Astrocyte (in vitro differentiated cells and primary cell): ENCODE measurements at places on chromosomes 2 and 18.

GRCh38 chr2:152432206-152432653 is 97.3 kb downstream of the FMNL2 start:
- peak; percentile 49 for DNase-seq

- DNase-seq = no peak
Measured at GRCh38 chr2:208034503-208035140, 9.3 kb upstream of the PLEKHM3 start.

DNA sequence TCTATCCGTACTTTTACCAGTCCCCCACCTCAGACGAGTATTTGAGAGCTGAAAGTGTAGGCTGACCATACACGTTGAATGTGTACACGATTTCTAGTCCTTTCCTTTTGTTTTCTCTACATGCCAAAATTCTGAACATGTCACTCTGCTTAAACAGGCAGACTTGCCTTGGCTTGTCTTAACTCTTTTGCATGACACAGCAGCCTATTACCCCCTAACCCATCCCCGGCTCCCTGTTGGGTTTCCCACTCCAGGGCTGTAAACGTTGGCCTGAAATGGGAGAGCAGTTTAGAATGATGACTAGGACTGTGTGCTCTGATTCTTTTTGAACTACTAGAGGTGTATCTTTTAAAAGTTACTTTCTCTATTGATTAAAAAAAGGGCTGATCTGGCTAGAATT is 19.1 kb downstream of the MTCL1 start:
- no peak for DNase-seq

- DNase-seq = peak; percentile 30
Measured at GRCh38 chr18:25896178-25896780, 194.1 kb downstream of the SS18 start.

DNA sequence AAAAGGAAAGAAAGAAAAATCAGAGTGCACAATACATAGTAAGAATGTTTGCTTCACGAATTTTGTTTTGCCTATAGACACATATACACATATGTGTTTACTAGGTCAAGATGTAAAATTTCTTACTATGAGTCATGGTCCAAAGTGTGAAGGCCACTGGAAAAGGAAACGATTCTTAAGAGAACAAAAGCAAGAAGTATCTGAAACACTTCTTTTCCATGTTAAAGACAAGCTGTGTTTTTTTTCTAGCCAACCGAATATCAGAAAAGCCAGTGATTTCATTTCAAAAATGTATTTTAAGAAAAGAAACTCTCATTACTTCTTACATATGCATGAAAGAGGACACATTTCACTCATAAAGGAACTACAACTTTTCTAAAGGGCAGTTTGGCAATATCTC is 24.9 kb downstream of the PECR start:
- DNase-seq = no peak

DNA sequence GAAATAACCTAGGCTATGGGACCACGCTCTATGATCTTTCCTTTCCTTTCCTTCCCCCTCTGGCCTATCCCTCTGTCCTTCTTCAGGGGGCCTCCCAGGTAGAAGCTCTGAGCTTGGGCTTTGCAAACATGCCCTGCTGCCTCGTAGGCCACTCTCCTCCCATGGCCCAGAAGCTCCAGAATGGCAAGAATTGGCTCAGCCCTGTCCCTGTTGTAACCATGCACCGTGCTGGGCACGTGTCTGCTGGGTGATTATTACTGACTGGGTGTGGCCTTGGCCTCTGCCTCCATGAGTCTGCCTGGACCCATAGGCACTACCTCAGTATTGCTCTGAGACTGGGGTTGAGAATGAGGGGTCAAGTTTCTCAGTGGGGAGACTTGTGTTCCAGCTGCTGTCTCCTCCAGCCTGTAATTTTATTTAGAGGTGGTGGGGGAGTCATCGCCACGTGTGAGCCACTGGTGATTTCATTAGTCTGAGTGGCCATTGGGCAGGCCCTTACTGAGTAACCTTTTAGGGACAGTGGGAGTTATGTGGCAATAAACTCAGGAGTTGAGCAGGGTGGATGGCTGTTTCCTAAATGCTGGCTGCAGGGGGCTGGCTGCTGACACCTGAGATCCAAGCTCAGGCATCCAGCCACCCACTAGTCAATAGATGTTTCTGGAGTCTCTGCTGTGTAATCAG is 157.9 kb downstream of the CLIP4 start:
- no peak for DNase-seq

- DNase-seq = no peak
Measured at GRCh38 chr2:174438146-174438886, 42.8 kb downstream of the SCRN3 start.

GRCh38 chr2:219477815-219478214 is 20.9 kb upstream of the GMPPA start:
- DNase-seq = no peak

DNA sequence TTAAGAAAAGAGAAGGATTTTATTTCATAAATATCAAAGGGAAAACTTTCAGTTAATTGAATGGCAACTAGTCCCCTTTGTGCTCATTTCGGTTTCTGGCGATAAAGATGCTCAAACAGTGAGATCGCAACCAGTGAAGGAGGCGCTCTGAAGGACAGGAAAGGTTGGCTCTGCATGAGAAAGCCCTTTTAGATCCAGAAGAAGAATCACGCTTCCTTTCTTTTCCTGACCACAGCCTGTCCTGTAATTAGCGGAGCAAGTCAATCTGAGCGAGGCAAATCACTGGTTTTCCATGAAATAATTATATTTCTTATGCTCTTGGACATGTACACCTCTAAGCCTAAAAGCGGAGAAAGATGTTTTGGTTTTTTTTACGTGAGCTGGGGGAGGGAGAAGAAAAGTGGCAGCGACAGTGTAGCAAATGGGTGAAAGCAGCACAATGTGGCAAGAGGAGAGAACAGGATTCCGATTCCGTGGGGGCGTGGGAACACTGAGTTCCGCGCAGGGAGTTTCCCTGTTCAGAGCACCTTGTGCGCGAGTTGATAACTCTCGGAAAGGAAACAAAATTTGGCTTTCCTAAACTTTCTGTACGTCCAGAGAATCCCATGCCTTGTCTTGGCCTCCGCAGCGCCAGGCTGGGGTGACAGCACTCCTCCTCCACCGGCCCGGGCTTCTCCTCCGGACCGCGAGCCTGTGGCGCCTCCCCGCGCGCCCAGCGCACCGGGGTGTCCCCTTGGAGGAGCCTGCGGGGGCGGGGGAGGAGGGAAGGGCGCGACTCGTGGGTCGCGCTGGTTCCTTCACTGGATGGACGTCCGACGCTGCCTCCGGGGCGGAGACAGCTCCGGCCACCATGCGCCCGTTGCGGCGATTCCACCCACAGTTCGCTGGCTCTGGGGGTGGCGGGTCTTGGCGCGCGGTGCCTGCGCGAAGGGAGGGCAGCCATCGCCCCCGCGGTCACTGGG is 620 bp upstream of the SLC9A2 start:
- peak; percentile 4 for DNase-seq

- DNase-seq = no peak
Measured at GRCh38 chr2:237623428-237624403, 3.7 kb upstream of the LRRFIP1 start.

- no peak for DNase-seq
Measured at GRCh38 chr2:201932511-201932910, 101.1 kb upstream of the FZD7 start.

- DNase-seq = no peak
Measured at GRCh38 chr18:49869354-49869753, 56.0 kb upstream of the ACAA2 start.

GRCh38 chr2:94875820-94876522 is 4.7 kb downstream of the TEKT4 start:
- no peak for DNase-seq

DNA sequence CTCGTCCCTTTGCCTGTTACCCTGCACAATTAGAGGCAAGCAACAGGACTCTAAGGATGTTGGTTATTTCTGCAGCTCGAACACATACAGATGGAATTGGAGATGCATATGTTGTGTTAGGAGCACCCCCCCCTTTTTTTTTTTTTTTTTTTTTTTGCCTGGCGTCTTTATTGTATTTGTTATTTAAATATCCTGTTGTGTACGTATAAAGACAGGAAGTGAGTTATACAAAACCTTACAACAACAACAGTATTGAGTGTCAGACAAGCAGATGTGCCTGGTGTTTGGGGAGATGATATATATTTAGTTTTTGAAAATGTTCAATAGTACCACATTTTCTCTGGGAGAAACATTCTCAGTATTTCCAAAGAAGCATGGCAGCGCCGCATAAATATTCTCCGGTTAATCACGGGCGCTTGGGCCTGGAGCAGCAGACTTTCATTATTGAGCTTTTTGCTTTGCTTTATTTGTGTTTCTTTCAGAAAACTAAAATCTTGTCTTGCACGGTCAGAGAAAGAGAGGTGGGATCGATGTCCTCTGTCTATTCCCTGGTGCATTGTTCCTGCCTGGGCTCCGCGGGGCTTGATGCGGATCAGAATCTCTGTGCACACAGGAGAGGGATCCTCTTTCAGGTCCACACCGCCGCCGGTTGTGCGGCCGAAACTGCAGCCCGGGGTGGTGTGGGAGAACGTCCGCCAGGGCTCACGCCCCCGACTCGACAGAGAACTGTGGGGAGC is 23.2 kb upstream of the ZNF516 start:
- DNase-seq = no peak
